ENCODE measurements at places on chromosomes 13 and 19.

GRCh38 chr13:102597029-102597961, 509 bp downstream of the TPP2 start:
- DNase-seq, result peak; percentile 43

GRCh38 chr19:49848938-49849337, 2.0 kb upstream of the PTOV1 start:
- no peak for DNase-seq

DNA sequence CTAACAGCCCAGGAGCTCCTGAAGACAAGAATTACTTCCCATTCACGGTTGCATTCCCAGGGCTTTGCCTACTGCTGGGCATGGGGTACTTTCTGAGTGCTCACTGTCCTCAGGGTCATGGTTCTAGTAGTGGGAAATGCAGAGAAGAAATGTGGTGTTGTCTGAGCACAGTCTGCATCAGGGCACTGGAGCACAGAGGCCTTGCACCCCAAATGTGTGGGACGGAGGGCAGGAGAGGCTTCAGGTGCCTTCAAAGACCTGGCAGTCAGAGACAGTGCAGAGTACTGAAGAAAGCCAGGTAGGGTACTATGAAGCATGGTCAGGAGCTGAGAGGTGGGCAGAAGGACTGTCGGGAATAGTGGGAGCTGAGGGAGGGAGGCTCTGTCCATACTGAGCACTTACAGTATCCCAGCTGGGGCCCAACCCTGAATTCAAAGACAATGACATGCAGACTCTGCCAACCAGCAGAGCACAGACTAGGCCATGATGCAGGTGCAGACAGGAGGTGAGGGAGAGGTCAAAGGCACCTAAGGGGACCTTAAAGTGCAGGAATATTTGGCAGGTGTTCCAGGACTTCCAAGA, 144.4 kb downstream of the USP12 start:
- no peak for DNase-seq

GRCh38 chr13:47454986-47455385, 546.1 kb downstream of the SUCLA2 start:
- DNase-seq, result no peak

DNA sequence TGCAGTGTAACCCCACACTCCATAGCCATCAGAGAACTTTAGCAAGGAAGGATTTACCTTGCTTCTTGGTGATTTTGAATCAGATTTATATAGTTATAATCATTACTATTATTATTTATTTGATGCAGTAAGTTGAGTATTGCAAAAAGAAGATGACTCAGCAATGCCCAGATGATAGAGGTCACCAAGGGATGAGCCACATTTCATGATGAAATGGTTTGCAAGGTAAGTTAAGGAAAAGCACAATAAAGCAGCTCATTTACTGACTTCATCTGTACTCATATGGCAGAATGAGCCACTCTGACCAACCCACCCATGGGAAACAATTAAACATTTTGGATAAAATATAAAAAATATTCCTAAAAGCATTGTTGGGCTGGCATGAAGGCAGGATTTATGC, 59.1 kb downstream of the AKAP11 start:
- DNase-seq, result no peak

GRCh38 chr19:54436031-54436523, 12.9 kb upstream of the LENG8 start:
- DNase-seq, result no peak

DNA sequence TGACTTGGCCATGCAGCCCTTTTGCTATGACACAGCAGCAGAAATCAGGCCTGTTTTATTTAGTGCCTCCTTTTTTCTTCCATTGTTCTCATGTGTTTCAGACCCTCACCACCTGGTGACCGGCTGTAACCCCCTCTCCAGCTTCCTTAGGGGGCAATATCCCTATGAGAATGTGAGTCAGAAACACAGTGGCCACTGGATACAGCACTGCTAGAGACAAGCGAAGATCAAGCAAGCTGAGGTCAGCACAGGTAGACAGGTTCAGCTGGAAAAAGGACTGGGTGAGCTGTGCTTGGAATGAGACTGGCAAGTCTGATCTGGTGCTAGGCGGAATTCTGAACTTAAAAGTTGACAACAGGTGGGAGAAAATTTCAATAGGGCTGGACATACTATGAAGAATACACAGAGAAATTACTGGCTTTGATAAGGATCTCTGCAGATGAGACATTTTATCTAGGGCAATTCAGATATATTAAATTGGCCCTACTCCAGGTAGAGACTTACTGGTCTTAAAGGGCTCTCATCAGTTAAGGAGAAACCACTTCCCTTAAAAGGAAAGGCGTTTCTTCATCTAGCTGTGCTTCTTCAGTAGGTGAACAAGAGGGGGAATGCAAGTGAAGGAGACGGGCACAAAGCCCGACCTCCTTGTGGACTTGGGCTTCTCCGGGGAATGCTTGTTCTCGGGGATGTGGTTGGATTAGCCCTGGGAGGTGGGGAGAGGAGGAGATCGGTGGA, 83.3 kb downstream of the ERCC5 start:
- DNase-seq, result peak; percentile 62

DNA sequence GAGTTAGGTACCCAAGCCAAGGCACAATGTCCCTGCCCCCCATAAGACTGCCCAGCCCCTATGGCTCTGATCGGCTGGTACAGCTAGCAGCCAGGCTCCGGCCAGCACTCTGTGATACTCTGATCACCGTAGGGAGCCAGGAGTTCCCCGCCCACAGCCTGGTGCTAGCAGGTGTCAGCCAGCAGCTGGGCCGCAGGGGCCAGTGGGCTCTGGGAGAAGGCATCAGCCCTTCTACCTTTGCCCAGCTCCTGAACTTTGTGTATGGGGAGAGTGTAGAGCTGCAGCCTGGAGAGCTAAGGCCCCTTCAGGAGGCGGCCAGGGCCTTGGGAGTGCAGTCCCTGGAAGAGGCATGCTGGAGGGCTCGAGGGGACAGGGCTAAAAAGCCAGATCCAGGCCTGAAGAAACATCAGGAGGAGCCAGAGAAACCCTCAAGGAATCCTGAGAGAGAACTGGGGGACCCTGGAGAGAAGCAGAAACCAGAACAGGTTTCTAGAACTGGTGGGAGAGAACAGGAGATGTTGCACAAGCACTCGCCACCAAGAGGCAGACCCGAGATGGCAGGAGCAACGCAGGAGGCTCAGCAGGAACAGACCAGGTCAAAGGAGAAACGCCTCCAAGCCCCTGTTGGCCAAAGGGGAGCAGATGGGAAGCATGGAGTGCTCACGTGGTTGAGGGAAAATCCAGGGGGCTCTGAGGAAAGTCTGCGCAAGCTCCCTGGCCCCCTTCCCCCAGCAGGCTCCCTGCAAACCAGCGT, 3.0 kb upstream of the KMT2B start:
- no peak for DNase-seq

- peak; percentile 70 for DNase-seq
Observed at GRCh38 chr13:46553886-46554858, 1.2 kb downstream of the LRCH1 start.

DNA sequence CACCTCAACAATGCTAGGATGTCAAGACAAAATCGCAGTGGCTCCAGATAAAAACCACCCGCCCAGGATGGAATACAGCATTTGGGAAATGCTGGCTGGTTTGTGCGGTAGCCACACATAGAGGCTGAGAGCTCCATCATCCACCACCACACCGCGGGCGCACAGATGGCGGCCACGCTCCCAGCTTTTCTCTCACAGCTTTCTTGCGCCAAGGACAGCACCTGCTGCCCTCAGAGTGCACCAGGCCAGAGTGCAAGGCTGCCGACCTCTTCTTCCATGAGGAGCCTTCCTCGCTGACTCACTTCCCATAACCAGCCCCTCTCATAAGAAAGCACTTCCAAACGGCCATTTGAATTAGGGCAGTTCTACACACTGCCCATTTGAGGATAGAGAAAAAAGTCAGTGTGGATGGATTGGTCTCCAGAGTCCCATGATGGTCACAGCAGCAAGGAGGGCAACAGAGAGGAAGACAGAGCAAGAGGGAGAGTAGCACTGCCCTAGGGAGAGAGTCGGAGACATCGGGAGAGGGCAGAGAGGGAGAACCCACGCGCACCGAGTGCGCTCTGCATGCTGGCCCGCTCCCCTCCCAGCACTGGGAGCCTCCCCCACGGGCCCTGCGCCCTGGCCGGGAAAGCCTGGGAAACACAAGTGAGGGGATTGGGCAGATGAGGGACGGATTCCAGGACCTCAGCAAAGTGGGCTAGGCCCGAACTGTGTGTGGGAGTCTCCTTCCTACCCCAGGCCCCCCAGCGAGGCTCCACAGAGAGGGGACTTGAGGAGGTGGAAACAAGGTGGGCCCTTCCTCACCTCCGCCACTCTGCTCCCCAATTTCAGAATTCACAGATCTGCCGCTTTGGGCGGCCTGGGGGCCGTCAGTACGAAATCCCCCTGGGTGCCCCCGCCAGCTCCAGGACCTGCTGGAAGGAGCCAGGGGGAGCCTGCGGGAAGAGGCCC, 156.9 kb downstream of the USP12 start:
- no peak for DNase-seq

DNA sequence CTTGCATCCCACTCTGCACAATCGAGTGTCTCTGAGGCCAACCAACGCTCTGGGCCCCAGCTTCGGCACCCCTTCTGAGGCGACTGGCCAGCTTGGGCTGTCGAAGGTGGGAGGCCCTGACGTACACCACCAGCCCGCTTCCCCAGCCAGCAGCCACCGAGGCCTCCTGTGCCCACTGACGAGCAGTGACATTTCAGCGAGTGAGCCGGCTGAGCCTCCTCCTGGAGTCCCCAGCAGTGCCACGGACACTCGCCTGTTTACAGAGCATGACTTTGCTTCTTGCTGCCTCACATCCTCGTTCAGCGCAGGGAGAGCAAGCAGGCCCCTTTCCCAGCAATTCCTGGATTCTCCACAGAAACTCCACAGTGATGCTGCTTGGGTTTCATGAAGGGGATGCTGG, 240.2 kb upstream of the MAB21L1 start:
- no peak for DNase-seq

DNA sequence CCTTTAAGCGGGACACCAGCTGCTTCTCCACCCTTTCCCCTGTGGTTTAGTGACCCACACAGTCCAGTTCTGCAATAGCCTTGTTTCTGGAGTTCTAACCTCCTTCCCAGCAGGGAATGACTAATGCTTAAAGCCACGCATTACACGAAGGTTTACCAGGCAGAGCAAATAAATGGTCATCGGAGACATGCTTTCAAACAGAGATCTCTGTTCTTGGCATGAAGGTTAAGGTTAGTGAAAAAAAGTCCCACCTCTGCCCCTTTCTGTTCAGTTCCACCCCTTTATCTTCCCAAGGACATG, 25.3 kb upstream of the MEDAG start:
- no peak for DNase-seq

DNA sequence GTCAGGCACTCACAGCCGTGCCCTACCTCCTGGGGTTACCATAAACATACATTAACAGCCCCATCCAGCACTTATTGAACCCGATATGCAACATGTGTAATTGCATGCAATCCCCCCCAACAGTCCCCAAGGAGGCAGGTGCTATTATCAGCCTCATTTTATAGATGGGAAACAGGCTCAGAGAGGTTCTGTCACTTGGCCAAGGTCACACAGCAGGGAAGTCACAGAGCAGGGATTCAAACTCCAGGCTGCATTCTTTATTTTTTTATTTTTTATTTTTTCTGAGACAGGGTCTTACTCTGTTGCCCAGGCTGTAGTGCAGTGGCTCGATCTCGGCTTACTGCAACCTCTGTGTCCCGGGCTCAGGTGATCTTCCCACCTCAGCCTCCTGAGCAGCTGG, 38.4 kb upstream of the TNFAIP8L1 start:
- DNase-seq, result no peak

- peak; percentile 51 for DNase-seq
Observed at GRCh38 chr13:109790942-109791605, 4.7 kb upstream of the IRS2 start.

DNA sequence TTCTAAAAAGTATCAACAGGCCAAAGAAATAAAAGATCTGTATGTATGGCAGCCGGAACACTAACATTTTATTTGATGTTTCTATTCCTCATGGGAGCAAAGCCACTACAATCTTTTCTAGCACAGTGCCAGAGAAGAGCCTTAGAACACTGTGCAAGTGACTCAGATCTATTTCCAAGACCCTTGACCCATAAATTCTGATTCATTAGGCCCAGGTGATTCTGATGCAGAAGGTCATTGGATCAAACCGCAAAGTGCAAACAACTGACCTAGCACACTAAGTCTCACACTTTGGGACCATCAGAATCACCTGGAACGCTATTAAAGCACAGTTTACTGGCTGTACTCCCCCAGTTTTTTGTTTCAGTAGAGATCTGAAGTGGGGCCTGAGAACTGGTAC, 87.6 kb downstream of the MYCBP2 start:
- DNase-seq, result no peak

GRCh38 chr13:80921541-80921940, 580.6 kb upstream of the SPRY2 start:
- no peak for DNase-seq

GRCh38 chr13:37277435-37278144, 172.1 kb upstream of the CSNK1A1L start:
- DNase-seq, result no peak

DNA sequence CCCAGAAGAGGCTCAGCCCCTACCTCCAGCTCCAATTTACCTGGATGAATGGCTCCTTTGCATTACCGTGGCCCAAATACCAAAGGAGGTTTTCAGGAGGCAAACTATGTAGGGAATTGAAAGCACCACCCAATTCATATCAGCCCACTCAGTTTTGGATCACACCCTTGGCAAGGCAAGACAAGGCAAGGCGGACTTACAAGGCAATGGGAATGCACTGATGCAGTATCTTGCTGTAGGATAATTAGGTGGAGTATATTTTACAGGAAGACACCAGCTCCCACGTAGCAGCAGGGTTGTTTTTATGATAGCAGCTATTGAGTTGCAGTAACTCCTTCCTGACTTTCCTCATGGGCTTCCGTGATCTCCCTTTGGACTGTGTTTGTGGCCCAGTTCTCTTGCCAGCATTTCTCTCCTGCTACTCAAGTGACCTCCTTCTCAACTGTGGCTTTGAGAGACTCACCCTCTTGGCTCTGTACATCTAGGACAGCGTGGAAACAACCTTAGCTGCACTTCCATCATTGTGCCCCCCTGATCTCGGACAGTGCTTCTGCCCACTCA, 935.9 kb downstream of the EFNB2 start:
- no peak for DNase-seq

- peak; percentile 26 for DNase-seq
Observed at GRCh38 chr13:39603424-39603947, 493 bp upstream of the LHFPL6 start.

DNA sequence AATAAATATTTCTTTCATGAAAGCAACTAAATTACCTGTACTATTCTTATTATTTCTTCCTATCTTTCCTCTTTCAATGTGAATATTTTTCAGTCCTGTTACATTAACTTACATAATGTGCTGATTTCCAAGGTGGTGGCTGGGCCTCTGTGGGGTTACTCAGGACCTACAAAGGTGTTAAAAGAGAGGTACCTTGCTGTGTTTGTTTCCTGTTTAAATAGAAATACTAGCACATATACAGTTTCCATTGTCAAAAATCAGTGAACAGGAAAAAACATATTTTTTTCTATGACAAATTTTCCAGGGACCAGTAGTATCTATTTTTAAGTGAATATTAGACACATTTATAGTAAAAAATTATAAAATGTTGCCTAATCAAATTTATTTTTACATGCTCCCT, 8.7 kb upstream of the PCDH9 start:
- DNase-seq, result no peak

DNA sequence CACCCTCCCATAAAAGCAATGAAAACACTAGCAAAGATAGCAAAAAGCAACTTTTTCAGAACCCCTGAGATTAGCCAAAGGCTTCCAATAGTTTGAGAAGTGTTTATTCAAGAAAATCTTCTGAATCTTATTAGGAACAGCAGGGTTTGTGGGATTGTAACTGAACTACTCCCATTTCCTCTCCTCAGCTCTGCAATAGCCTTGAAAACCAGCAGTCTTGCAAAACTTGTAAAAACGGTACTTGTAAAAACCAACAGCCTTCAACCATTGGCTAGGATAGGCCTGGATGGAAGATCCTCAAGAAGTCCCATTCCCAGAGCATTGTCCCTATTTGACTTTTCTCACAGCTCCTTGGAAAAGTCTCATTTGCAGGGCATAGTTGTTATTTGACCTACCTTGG, 12.1 kb downstream of the RNASEH2B start:
- DNase-seq, result no peak
